ENCODE measurements at places on chromosomes 3 and 15. TPM values are rescaled to one million over a fixed set of nuclear protein-coding genes. Genes with fewer than 3 reads are reported as not detected.

Gene RASA2
- 7.8 TPM for total RNA-seq

Gene MYD88
- total RNA-seq = 19.0 TPM

Gene EPHB1
- 1.7 TPM for total RNA-seq

Gene TF
- total RNA-seq = 111 TPM

Gene HHLA2
- not detected for total RNA-seq

Gene PPARG
- total RNA-seq = 57.2 TPM

Gene DHX30
- 50.5 TPM for total RNA-seq

Gene TPRG1
- 5.2 TPM for total RNA-seq

Gene PTPN9
- 12.5 TPM for total RNA-seq

Gene DAZL
- total RNA-seq = not detected

Measured in left cardiac atrium (tissue), 4 donors.